ENCODE measurements at places on chromosomes 5 and 9. TPM values are rescaled to one million over a fixed set of nuclear protein-coding genes. Genes with fewer than 3 reads are reported as not detected.

DNA sequence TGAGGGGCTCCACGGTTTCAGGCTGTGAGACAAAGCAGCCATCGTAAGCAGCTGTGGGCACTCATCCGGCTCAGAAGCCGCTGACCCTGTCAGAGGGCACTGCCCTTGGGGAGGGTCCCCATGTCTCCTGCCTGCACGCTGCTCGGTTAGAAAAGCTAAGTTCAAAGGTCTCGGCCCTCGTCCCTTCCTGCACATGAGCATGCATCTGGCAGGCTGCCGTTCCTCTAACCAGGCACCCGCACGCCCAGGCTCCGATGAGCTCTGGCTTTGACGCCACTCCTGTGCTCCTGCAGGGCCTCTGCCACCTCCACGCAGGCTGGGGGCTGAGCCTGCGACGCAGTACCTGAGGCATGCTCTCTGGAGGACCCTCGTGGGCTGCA, 51.3 kb downstream of the NKD2 start:
- no peak for DNase-seq

GRCh38 chr9:130815242-130815808, 19.7 kb upstream of the ABL1 start:
- DNase-seq, result no peak

DNA sequence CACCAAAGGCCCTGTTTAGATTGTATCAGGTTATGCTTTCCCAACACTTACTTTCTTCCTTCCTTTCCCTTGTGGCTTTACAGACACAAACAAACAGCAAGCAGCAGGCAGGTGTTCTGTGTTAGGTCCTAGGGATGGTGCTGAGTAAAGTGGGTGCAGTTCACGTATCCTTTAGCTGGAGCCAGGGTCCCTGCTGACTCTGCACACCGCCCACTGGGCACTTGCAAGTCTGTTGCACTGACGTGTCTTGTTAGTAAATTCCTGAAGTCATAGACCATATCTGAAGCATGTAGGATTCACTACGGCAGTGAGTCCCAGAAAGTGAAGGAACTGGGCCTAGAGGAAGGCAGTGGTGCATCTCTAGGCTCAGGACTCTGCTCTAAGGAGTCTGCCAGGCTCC, 96.5 kb downstream of the DAPK1 start:
- DNase-seq, result no peak

GLDC gene
- total RNA-seq, result 5.1 TPM

GABRB2 gene
- not detected for total RNA-seq

All from Calu3 (cell line).